Right ventricle myocardium superior (tissue), 1 donor: ENCODE measurements at places on chromosomes 2 and 18.
A peak's percentile ranks its signal among the peaks of the same experiment; 100 is the strongest.

DNA sequence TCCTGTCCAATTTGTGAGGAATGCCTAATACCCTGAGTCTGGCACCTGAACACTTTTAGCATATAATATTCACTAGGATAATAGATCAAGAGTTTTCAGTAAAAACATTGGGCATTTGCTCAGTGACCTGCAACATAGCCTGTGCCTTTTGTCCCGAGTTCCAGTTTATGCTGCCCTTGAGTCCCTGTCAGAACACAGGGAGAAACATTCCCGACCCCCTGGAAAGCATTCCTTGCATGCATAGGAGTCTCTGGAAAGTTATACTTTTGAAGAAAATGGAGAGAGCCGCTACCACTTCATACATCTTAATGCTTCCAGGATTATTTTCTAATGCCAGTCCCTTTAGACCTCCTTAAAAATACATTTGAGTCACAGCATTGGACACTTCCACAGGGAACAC is 107.3 kb downstream of the PLCL1 start:
- no peak for DNase-seq

DNA sequence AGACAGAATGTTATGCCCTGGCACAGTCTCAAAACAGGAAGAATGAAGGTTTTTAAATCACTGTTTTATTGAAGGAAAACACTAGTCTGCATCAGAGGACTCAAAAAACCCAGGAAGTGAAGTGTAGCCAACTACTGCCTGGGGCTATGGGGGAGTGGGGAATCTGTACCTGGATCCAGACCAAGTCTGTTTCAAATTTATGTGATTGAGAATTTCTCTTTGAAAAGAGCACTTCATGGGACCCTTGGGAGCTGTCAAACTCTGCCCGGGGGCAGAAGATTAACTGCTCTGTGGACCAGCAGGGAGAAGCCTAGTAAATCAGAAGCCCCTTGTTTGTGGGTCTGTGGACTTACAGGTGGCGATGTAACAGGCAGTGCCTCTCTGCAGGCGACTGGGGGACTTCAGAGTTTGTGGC is 45.3 kb upstream of the TANC1 start:
- no peak for DNase-seq

- DNase-seq = no peak
These were observed 125.0 kb downstream of the MTCL1 start for GRCh38 chr18:8830067-8831060.

- DNase-seq = no peak
These were observed 200.7 kb downstream of the TMEM163 start for GRCh38 chr2:134518101-134518500.

- peak; percentile 97 for DNase-seq
These were observed at the start of gene CHMP3 for GRCh38 chr2:86562922-86563649. Gene CHMP3 (minus strand): TSS chr2:86563443. CDS start chr2:86563348, 95 bp downstream.

DNA sequence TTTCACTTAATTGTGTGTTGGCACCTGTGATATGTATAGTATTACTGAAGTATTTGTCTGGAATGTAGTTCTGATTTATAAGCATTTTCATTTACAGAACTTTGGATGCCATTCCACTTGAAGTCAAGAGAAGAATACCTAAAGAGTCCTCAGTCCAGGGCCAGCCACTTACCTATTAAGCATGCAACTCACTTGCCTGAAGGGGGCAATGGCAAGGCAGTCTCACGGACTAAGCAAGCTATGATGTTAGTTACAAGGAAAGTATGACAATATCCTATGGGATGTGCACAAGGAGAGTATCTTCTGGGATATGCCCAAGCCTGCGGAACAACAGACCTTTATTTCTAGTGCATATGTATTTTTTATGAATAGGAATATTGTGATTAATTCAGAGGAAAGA is 369.4 kb upstream of the GCFC2 start:
- DNase-seq = no peak

DNA sequence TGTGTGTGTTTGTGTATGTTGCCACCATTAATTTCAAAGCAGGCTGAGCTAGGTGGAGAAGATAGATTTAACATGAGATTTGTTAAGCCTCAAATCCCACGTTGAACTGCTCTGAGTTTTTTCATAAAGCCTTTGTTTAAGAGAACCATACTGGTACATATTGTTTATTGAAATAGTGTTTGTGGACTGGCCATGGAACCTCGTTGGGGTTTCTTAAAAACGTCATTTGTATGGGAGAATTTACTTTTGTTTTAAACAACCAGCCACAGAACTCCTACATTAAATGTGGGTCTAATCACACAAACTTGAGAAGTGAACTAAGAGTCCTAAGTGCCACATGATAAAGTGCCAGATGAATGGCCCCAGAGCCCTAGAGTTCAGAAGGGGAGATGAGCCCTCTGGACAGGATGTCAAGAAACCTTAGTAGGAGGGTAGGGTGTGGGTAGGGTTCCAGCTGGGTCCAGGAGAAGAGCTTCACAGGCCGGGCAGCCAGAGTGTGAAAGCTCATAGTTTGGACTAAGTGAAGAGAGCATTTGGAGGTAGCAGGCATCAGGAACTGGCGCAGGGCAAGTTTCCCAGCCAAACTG is 120.6 kb upstream of the EML6 start:
- DNase-seq = no peak

- DNase-seq = no peak
These were observed 205.6 kb downstream of the TMEM182 start for GRCh38 chr2:102967451-102967850.

GRCh38 chr18:37663446-37663845 is 97.8 kb upstream of the CELF4 start:
- DNase-seq = no peak

- no peak for DNase-seq
These were observed 106.9 kb downstream of the MSH2 start for GRCh38 chr2:47509821-47510385.

DNA sequence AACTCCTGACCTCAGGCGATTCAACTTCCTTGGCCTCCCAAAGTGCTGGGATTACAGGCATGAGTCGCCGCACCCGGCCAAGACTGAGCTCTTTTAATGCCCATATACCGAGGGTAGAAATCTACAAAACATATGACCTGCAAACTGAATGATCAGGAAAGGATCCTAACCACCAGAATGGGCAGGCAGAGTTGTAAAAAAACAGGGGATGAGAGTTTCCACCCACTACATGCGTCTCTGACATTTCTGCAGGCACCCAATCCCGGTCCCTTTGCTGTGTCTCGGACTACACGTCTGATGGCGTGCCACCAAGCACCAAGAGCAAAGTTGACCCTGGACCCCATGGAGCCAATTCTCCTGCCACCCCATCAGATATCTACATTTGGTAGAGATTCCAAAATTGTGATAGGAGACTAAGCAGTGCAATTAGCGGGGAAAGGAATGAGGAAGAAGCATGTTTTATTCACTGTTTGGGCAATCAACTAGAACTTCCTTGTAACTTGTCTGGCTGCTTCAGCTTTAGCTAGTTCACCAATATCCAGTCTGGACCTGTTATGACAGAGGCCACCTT is 74.1 kb downstream of the ATP8B1 start:
- no peak for DNase-seq

DNA sequence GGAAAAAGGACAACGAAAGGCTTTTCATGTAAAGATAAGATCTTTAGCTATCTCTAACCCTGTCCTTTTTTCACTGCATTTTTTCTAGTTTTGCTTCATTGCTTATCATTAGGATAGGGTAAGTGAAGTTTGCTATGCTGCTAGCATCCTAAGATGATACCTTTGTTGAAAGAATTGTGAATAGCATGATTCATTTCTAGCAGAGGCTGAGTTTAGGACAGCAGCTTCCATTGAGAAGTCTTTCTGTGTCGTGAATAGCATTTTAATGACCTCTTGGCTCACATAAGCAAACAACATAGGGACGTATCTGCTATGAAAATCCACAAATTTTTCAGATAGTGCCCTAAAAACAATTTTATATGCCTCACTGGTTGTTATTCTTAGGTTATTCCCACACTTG is 36.4 kb upstream of the GAREM2 start:
- DNase-seq = no peak

GRCh38 chr2:39620067-39620466 is 45.6 kb upstream of the TMEM178A start:
- DNase-seq = peak; percentile 65

- DNase-seq = no peak
These were observed 81.3 kb downstream of the LIMS1 start for GRCh38 chr2:108615480-108616090.

GRCh38 chr18:28718696-28719095 is 541.8 kb upstream of the CDH2 start:
- no peak for DNase-seq

GRCh38 chr2:62489162-62489561 is 16.8 kb downstream of the TMEM17 start:
- DNase-seq = no peak

DNA sequence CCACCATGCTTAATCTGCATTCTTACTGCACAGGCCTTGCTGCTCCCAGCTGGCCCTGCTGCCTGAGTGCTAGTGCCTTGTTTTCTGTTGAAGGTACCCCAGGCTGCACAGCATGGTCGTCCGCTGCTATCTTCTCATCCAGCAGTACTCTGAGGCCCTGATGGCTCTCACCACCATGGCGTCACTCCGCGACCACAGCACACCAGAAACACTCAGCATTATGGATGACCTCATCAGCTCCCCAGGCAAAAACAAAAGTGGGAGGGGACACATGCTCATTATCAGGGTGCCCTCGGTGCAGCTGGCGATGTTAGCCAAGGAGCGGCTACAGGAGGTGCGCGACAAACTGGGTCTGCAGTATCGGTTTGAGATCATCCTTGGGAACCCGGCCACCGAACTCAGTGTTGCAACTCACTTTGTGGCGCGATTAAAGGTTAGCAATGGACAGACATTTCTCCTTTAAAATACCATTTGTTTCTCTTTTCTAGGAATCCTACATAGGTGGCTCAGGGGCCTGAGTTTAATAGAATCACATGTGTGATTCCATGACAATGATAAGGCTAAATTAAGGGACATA is 110.5 kb downstream of the ESCO1 start:
- no peak for DNase-seq

- DNase-seq = no peak
These were observed 121.2 kb upstream of the GATA6 start for GRCh38 chr18:22048221-22048620.

- DNase-seq = no peak
These were observed 114.2 kb downstream of the SRBD1 start for GRCh38 chr2:45496869-45497268.

- no peak for DNase-seq
These were observed 24.8 kb upstream of the GALNT14 start for GRCh38 chr2:31163011-31163539.

DNA sequence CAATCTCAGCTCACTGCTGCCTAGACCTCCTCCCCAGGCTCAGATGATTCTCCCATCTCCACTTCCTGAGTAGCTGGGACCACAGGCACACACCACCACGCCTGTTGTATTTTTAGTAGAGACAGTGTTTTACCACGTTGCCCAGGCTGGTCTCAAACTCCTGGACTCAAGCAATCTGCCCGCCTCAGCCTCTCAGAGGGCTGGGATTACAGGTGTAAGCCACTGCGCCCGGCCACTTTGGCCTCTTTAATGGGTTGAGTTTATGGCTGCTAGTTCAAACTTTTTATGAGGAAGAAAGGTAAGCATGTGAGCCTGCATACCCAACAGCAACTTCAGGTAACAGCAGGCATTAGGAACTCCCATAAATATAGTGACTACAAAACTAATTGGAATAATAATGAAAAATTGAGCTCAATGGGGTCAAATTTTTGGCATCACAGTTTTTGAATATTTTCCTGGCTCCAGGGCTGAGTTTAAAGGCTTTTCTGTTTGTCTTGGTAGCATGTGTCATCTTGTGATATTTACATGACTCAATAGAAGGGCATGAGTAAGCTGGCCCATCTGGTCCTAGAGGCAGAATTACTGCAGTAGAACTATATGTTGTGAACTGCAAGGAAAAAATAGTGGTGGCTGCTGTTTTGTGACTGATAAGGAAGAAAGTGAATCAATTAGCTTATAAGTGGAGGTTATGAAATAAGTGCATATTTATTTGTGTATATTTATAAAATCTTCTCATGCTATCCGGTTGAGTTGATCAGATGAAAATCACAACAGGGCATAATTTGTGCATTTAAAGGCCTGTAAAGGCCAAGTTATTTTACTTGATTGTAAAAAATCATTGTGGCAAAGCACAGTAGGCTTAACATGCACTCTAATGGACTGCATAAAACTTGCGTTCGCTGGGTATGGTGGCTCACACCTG is 24.8 kb downstream of the GALM start:
- DNase-seq = no peak

DNA sequence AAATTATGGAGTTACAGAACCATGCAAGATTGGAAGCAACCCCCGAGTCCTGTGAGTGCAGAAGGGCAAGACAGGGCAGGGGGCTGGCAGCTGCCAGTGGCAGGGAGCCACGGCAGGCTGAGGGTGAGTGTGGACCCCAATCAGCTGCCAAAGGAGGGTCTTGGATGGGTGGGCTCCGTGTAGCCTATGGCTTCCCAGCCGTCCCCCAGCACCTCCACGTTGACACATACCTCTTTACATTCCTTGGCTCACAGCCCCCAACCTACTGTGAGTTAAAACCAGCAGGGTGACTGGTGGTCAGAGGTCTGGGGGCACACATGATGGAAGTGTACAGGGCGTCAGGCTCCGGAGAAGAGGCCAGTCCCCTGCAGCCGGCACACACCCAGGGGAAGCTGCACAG is 60.9 kb upstream of the SALL3 start:
- no peak for DNase-seq

- peak; percentile 72 for DNase-seq
These were observed 18.4 kb downstream of the KCNK3 start for GRCh38 chr2:26710743-26711456.

- peak; percentile 46 for DNase-seq
These were observed 62.0 kb upstream of the SLC35F5 start for GRCh38 chr2:113818382-113818951.

GRCh38 chr2:8368463-8368862 is 313.4 kb upstream of the ID2 start:
- no peak for DNase-seq

DNA sequence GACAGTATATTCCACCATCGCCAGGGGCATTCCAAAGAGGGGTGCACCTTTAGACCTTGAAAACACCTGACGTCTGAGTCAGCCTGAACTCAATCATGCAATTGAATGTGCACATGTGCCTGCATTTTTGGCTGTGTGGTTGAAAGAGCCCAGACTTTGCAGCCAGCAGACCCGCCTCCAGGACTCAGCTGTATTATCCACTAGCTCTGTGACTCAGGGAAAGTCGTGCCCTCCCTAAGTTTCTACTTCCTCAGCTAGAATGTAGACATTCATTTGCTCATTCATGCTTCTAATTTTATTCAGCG is 94.2 kb downstream of the LRRC30 start:
- no peak for DNase-seq

DNA sequence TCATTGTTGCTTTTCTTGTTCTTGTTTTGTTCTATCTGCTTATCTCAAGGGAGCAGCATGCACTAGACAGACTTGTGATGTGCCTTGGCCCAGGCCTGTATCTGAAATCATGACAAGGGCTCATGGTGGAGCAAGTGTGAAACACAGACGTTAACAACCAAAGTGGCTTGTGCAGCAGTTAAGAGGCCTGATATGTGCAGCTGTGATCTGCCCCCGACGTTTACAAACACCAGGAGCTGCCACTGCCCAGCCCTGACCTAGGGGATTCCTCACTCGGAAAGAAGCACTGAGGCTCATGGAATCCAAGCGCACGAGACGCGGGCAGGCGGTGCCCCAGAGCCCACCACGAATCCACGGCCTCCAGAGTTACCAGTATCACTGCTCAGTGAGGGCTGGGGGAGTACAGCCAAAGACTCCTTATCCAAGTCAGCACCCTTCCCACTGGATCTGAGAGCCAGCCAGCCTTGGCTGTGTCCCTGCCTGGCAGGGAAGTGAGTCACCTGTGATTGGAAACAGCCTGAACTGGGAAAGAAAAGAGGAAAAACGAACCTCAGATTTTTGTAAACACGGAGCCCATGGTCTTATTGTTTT is 62.3 kb upstream of the SNTG2 start:
- DNase-seq = no peak

- peak; percentile 80 for DNase-seq
These were observed 24.6 kb downstream of the NRP2 start for GRCh38 chr2:205706769-205707381.
